ENCODE measurements at places on chromosomes 6 and 20. TPM values are rescaled to one million over a fixed set of nuclear protein-coding genes. Genes with fewer than 3 reads are reported as not detected.

The MKKS gene
- total RNA-seq, result 44.2 TPM

The BEND6 gene
- 37.2 TPM for total RNA-seq

The TULP1 gene
- not detected for total RNA-seq

The SLX4IP gene
- 6.7 TPM for total RNA-seq

The NEU1 gene
- 28.9 TPM for total RNA-seq

The HLA-DQA1 gene
- total RNA-seq, result 16.7 TPM

The TMEM170B gene
- total RNA-seq, result 27.5 TPM

The LY6G6F gene
- total RNA-seq, result not detected

The RXRB gene
- total RNA-seq, result 68.1 TPM

The FITM2 gene
- 15.1 TPM for total RNA-seq

The RAMACL gene
- 8.2 TPM for total RNA-seq

The NKX2-2 gene
- total RNA-seq, result 16.1 TPM

The FAM184A gene
- 32.2 TPM for total RNA-seq

The EPHA7 gene
- 12.7 TPM for total RNA-seq

The KIAA1755 gene
- total RNA-seq, result 50.6 TPM

The VNN1 gene
- total RNA-seq, result 0.46 TPM

The WFDC10B gene
- not detected for total RNA-seq

The SPDEF gene
- total RNA-seq, result 1.9 TPM

The SSTR4 gene
- total RNA-seq, result 0.98 TPM

The MEP1A gene
- total RNA-seq, result not detected

The UBE2C gene
- not detected for total RNA-seq

The TMEM200A gene
- total RNA-seq, result 3.9 TPM

The LY6G6D gene
- not detected for total RNA-seq

The MCM8 gene
- total RNA-seq, result 4.3 TPM

The KCNK15 gene
- total RNA-seq, result 0.43 TPM

The ATP6V1G2 gene
- 198 TPM for total RNA-seq

The LRP11 gene
- 64.0 TPM for total RNA-seq

The PGC gene
- 1.5 TPM for total RNA-seq

The ISM1 gene
- 1.0 TPM for total RNA-seq

The RSPH4A gene
- total RNA-seq, result 1.6 TPM

The PACRG gene
- total RNA-seq, result 16.8 TPM

The LZTS3 gene
- 94.6 TPM for total RNA-seq

The PRSS35 gene
- total RNA-seq, result 2.0 TPM

The BEND3 gene
- 2.1 TPM for total RNA-seq

The HLA-DRA gene
- total RNA-seq, result 187 TPM

The SLC52A3 gene
- 6.0 TPM for total RNA-seq

The AFDN gene
- total RNA-seq, result 125 TPM

The CTCFL gene
- not detected for total RNA-seq

The OR12D3 gene
- not detected for total RNA-seq

The CLIC5 gene
- total RNA-seq, result 6.8 TPM

The BPIFA1 gene
- total RNA-seq, result not detected

The CNBD2 gene
- total RNA-seq, result 4.6 TPM

The TRIM40 gene
- total RNA-seq, result not detected

The ZNF165 gene
- total RNA-seq, result 1.1 TPM

All from dorsolateral prefrontal cortex (tissue), 122 donors.